ENCODE measurements at places on chromosomes 4 and X.

DNA sequence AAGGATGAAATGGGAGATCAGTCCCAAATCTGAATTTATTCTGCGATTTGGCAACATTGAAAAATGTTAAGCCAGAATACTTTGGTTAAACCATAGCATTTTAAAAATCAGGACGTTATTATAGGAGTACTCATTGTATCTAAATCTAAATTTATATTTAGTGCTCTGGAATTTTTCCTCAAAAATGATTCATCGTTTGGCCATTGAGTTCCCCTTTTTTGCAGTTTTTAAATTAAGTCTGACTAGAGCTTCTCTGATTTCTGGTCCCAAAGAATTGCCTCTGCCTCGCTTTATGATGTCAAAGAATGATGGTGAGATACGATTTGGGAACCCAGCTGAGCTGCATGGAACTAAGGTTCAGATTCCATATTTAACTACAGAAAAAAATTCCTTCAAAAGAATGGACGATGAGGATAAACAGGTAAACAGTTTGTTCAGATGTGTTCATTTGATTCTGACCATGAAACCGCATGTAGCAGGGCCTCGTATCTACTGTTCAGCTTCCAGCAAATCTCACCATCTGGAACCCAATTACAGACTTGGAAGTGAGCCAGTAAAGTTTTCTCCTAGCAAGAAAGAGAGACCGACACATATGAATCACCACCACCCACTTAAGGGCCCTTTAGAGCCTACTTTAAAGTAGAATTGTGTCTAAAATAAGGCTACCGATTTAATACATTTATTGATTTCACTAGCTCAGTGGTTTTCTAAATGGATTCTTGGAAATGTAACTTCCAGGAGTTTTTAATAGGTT is 75.6 kb downstream of the REPS2 start:
- H3K27me3 ChIP-seq, result no peaks in the 10 kb centered on the region
- H3K36me3 ChIP-seq, result no peaks in the 10 kb centered on the region
- no peak overlapping the region for H3K4me3 ChIP-seq
- no peaks in the 10 kb centered on the region for H3K4me1 ChIP-seq
- no peak for DNase-seq
- H3K27ac ChIP-seq, result no peak overlapping the region

GRCh38 chr4:82268050-82268825 is 105.6 kb downstream of the HNRNPD start:
- peak overlapping the region; percentile 6 for H3K4me3 ChIP-seq
- no peaks in the 10 kb centered on the region for H3K36me3 ChIP-seq
- no peaks in the 10 kb centered on the region for H3K27me3 ChIP-seq
- no peak overlapping the region for H3K27ac ChIP-seq
- no peaks in the 10 kb centered on the region for H3K4me1 ChIP-seq
- no peak for DNase-seq

DNA sequence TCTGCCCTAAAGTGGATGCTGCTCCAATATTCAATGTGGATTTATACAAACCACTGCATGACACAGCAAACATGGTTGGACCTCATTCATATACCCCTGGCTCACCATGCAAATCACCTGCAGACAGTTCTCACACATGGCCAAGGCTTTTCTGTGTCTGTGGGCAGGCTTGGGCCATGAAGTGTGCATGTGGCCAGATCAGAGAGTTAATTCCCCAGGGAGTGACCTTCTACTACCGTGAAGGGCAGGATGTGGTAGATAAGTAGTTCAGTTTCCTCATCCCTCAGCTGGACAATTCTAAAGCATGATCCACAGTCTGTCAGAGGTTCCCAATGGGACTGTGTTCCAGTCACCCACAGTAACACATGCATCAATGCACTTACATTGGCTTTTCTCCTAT is 24.6 kb upstream of the BCLAF3 start:
- H3K36me3 ChIP-seq, result no peaks in the 10 kb centered on the region
- DNase-seq, result no peak
- no peak overlapping the region for H3K4me3 ChIP-seq
- no peak overlapping the region for H3K27ac ChIP-seq

DNA sequence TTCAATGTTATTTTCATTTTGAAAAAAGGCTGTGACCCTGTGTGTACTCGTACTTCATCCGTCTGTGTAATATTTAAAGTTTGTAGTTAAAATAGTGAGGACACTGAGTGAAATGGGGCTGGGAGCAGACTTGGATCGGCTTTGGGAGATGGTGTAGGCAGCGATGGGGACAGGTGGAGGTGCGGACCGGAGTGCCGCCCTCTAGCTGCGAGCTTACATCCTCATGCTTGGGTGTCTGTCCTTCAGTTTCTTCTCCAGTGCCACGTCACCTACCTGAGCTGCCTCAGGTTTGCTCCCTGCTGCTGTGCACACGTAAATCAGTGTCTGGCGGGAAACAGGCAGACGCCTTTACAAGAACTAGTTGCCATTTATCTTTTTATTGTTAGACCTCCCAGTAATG is 146.1 kb downstream of the GPR143 start:
- H3K27ac ChIP-seq, result no peak overlapping the region
- no peaks in the 10 kb centered on the region for H3K4me1 ChIP-seq
- H3K36me3 ChIP-seq, result no peaks in the 10 kb centered on the region

- no peak overlapping the region for H3K4me3 ChIP-seq
- H3K4me1 ChIP-seq, result peaks cover 12% of the 10 kb centered on the region
- DNase-seq, result no peak
- H3K27ac ChIP-seq, result no peak overlapping the region
- H3K27me3 ChIP-seq, result no peaks in the 10 kb centered on the region
Observed at GRCh38 chr4:99356992-99357391, 4.4 kb upstream of the ADH1C start.

- no peak for DNase-seq
- H3K36me3 ChIP-seq, result no peaks in the 10 kb centered on the region
- no peak overlapping the region for H3K4me3 ChIP-seq
- H3K27me3 ChIP-seq, result no peaks in the 10 kb centered on the region
- H3K27ac ChIP-seq, result no peak overlapping the region
- H3K4me1 ChIP-seq, result no peaks in the 10 kb centered on the region
Observed at GRCh38 chr4:25182937-25183336, 22.7 kb upstream of the SEPSECS start.

DNA sequence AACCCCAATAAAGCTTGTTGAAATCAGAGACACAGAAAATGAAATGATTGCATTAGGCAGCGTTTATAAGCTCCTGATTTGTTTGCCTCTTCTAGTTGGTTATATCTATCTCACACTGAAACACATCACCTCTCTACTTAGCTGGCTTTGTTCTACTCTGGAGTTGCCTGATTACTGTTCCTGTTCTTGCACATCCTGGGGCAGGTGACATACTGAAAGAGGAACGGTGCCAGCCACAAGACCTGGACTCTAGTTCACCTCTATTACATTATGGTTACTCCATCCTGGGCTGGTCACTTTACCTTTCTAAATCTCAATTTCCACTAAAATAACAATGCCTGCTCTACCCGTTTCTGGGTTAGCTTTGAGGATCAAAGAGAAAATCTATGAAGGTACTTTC is 47.9 kb downstream of the TRIM2 start:
- no peak overlapping the region for H3K27ac ChIP-seq
- no peaks in the 10 kb centered on the region for H3K27me3 ChIP-seq
- peaks cover 12% of the 10 kb centered on the region for H3K4me1 ChIP-seq
- no peak overlapping the region for H3K4me3 ChIP-seq
- no peak for DNase-seq
- no peaks in the 10 kb centered on the region for H3K36me3 ChIP-seq

DNA sequence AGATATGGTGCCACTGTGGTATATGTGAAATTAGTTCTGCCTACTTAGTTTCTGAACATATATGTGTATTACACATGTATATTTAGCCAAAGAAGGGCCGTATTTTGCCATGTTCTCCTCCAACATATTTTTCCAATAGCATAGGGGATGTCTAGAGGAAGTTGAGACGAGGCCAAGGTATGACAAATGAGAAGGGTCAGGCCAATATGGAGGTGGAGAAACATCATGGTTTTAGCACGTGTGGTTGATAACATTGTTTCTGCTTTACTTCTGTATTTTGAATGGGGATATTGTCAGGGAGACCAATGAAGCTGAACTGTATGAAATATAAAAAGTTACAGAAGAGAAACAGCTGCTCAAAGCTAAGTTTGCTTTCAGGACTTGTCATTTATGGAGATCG is 246.7 kb upstream of the TLL1 start:
- H3K36me3 ChIP-seq, result no peaks in the 10 kb centered on the region
- no peaks in the 10 kb centered on the region for H3K27me3 ChIP-seq
- no peak overlapping the region for H3K27ac ChIP-seq
- H3K4me1 ChIP-seq, result no peaks in the 10 kb centered on the region

DNA sequence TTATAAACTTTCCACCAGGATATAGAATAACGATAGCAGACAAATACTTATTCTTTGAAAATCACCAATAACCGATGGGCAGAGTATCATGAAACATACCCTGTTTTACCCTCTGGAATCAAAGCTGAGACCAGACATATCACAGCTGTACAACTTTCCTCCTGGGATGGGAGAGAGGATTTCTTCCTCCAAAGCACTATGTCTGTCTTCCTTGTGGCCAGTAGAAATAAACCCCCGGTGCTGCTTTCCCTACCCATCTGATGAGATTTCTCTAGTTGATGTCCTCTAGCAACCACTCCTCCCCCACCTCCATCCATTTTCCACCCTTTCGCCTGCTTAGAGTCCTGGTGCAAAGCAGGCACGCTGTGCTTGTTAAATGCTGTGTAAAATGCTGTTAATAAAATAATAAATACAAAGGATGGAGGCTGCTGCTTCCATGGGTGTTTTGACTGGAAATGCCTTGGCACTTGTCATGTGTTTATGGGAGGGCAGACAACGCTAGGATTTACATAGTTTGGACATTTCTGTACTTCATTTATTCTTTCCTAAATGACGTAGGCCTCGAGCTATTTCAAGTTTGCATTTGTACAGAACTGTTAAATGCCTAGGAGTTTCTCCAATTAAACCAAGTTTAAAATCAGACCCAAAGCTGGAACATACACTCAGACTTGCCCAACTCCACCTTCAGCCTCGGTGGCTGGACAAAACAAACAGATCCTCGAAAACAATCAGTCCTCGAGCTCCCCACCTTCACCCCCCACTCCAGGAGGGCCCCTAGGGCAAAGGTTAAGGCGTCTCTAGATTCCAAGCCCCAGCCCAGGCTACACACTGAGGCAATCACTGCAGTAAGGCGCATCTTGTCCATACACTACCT is 10.1 kb downstream of the BCOR start:
- DNase-seq, result no peak
- no peaks in the 10 kb centered on the region for H3K36me3 ChIP-seq
- H3K4me3 ChIP-seq, result no peak overlapping the region
- no peak overlapping the region for H3K27ac ChIP-seq
- peaks cover 70% of the 10 kb centered on the region for H3K4me1 ChIP-seq

GRCh38 chr4:6362896-6363295 is 93.2 kb downstream of the WFS1 start:
- H3K4me3 ChIP-seq, result no peak overlapping the region
- DNase-seq, result no peak
- no peak overlapping the region for H3K27ac ChIP-seq
- no peaks in the 10 kb centered on the region for H3K36me3 ChIP-seq

GRCh38 chrX:20374450-20374849 is 107.7 kb upstream of the RPS6KA3 start:
- H3K27ac ChIP-seq, result no peak overlapping the region
- H3K27me3 ChIP-seq, result no peaks in the 10 kb centered on the region
- H3K36me3 ChIP-seq, result no peaks in the 10 kb centered on the region
- no peak overlapping the region for H3K4me3 ChIP-seq
- no peaks in the 10 kb centered on the region for H3K4me1 ChIP-seq

GRCh38 chrX:2435465-2435864 is 65.3 kb downstream of the DHRSX start:
- H3K27ac ChIP-seq, result no peak overlapping the region
- no peak overlapping the region for H3K4me3 ChIP-seq
- H3K36me3 ChIP-seq, result no peaks in the 10 kb centered on the region
- H3K27me3 ChIP-seq, result no peaks in the 10 kb centered on the region

GRCh38 chr4:97300561-97300960 is 842.7 kb downstream of the STPG2 start:
- no peaks in the 10 kb centered on the region for H3K27me3 ChIP-seq
- DNase-seq, result no peak
- no peak overlapping the region for H3K4me3 ChIP-seq
- no peaks in the 10 kb centered on the region for H3K4me1 ChIP-seq
- H3K27ac ChIP-seq, result no peak overlapping the region
- H3K36me3 ChIP-seq, result no peaks in the 10 kb centered on the region

GRCh38 chr4:37780444-37781130 is 45.9 kb upstream of the PGM2 start:
- H3K4me1 ChIP-seq, result no peaks in the 10 kb centered on the region
- H3K4me3 ChIP-seq, result no peak overlapping the region
- no peaks in the 10 kb centered on the region for H3K36me3 ChIP-seq

GRCh38 chrX:67787196-67787595 is 243.4 kb downstream of the AR start:
- no peaks in the 10 kb centered on the region for H3K4me1 ChIP-seq
- H3K36me3 ChIP-seq, result no peaks in the 10 kb centered on the region
- no peak for DNase-seq
- no peaks in the 10 kb centered on the region for H3K27me3 ChIP-seq

GRCh38 chr4:8296491-8296890 is 26.9 kb downstream of the HTRA3 start:
- no peaks in the 10 kb centered on the region for H3K36me3 ChIP-seq
- DNase-seq, result no peak
- no peaks in the 10 kb centered on the region for H3K27me3 ChIP-seq
- no peak overlapping the region for H3K27ac ChIP-seq
- H3K4me3 ChIP-seq, result no peak overlapping the region
- H3K4me1 ChIP-seq, result no peaks in the 10 kb centered on the region

- H3K36me3 ChIP-seq, result no peaks in the 10 kb centered on the region
- H3K4me3 ChIP-seq, result no peak overlapping the region
- no peak for DNase-seq
- H3K27me3 ChIP-seq, result no peaks in the 10 kb centered on the region
- H3K4me1 ChIP-seq, result no peaks in the 10 kb centered on the region
Observed at GRCh38 chr4:27366104-27366823, 505.6 kb downstream of the STIM2 start.

DNA sequence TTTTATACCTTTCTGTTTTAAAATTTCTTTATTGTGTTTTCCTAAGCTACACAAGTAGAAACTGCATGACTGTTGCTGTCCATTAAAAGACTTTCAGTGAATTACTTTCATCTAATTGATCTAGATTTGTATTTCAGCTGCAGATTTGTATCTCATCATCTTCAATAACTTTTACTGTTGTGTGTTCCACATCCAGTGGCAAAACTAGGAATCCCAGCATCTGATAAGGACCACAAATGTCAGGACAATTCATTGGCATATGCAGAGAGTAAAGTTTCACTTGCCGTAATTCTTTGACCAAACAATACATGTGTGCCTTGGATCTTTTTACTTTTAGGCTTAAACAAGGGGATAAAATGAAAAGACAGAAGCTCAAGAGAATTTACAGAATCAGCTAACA is 112.6 kb downstream of the FBXO8 start:
- H3K4me1 ChIP-seq, result no peaks in the 10 kb centered on the region
- no peak overlapping the region for H3K4me3 ChIP-seq
- no peak for DNase-seq
- H3K27me3 ChIP-seq, result no peaks in the 10 kb centered on the region
- H3K27ac ChIP-seq, result no peak overlapping the region
- no peaks in the 10 kb centered on the region for H3K36me3 ChIP-seq

DNA sequence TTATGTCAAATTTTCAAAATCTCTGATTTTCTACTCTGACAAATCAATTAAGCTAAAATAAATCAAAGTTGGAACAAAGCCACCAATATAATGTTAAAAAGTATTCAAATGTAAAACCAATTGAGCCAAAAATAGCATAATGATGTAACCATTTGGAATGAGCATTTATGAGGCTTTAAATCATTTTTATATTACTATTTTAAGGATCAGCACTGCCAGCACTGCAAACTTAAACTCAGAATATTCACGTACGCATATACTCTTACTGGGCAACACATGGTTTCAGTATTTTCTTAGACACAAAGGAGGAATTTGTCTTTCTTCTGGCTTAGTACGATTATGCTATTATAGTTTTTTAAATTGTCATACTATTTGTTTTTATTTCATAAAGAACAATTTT is 52.2 kb downstream of the AFAP1 start:
- no peak overlapping the region for H3K4me3 ChIP-seq
- peak overlapping the region; percentile 36 for H3K27ac ChIP-seq
- peaks cover 49% of the 10 kb centered on the region for H3K4me1 ChIP-seq

Measured in vagina (tissue), 2 donors.